ENCODE measurements at places on chromosomes 12 and 14.
A peak's percentile ranks its signal among the peaks of the same experiment; 100 is the strongest.

DNA sequence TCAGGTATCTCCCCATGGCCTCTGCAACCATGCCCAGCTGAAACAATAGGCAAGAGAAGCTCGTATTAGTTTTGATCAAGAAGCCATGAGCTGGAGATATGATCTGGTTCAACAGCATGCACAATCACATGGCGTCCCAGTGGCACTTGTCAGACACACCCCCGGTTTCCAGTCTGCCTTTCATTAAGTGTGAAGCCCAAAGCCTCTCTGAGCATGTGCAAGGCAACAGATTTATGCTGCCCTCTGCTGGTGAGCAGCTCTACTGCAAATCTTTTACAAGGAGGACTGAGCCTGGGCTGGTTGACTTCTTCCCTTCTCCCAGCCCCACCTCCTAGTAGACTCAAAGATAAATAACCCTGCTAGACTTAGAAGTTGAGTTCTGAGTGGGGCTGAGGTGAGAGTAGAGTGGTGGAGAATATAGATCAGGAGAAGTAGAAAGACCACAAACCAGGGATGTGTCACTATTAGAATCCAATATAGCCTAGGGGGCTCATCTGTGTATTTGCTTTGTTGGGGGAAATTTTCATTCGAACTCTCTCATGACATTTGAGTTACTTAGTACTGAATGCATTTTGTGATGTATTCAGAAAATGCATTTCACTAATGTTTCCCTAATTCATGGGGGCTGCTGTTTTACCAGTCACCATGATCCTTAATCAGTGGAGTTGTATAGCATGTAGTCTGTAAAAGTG, 53.7 kb upstream of the MBIP start:
- H3K36me3 ChIP-seq = no peaks in the 10 kb centered on the region
- no peak overlapping the region for H3K4me3 ChIP-seq
- no peaks in the 10 kb centered on the region for H3K27me3 ChIP-seq
- no peak overlapping the region for H3K27ac ChIP-seq

- DNase-seq = no peak
- H3K4me1 ChIP-seq = peaks cover 11% of the 10 kb centered on the region
- peak overlapping the region; percentile 78 for H3K4me3 ChIP-seq
- H3K27me3 ChIP-seq = no peaks in the 10 kb centered on the region
These were observed 552 bp downstream of the TAPBPL start for GRCh38 chr12:6452245-6452943.

- no peaks in the 10 kb centered on the region for H3K27me3 ChIP-seq
- no peaks in the 10 kb centered on the region for H3K36me3 ChIP-seq
- no peak overlapping the region for H3K27ac ChIP-seq
- H3K4me3 ChIP-seq = no peak overlapping the region
- DNase-seq = no peak
These were observed 30.0 kb downstream of the RASSF8 start for GRCh38 chr12:25988505-25988904.

DNA sequence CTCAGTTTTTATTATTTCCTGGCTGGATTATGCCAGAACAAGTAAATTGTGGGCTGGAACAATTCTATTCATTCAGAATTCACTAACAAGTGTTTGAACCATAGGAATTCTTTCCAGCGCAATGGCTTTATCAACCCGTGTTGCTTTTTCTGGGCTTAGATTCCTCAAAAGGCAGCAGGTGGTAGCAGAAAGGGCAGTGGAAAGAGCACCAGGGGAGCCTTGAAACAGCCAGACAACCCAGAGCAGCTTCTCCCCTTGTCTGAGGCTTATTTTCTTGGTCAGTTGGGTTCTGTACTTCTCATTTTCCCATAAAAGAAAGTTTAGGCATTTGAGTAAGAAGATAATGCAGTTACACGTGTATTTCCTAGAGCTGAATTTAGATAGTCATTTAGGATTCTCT, 130.7 kb downstream of the OTOGL start:
- DNase-seq = no peak
- no peaks in the 10 kb centered on the region for H3K27me3 ChIP-seq
- H3K27ac ChIP-seq = no peak overlapping the region
- no peak overlapping the region for H3K4me3 ChIP-seq
- no peaks in the 10 kb centered on the region for H3K36me3 ChIP-seq

- no peaks in the 10 kb centered on the region for H3K36me3 ChIP-seq
- H3K27me3 ChIP-seq = no peaks in the 10 kb centered on the region
- DNase-seq = no peak
- no peak overlapping the region for H3K4me3 ChIP-seq
- H3K4me1 ChIP-seq = no peaks in the 10 kb centered on the region
These were observed 120.5 kb downstream of the TMX1 start for GRCh38 chr14:51360592-51360991.

GRCh38 chr14:49876563-49877127, 16.2 kb upstream of the ARF6 start:
- DNase-seq = no peak
- no peaks in the 10 kb centered on the region for H3K27me3 ChIP-seq
- H3K27ac ChIP-seq = no peak overlapping the region
